ENCODE measurements at places on chromosomes 12 and 14.

DNA sequence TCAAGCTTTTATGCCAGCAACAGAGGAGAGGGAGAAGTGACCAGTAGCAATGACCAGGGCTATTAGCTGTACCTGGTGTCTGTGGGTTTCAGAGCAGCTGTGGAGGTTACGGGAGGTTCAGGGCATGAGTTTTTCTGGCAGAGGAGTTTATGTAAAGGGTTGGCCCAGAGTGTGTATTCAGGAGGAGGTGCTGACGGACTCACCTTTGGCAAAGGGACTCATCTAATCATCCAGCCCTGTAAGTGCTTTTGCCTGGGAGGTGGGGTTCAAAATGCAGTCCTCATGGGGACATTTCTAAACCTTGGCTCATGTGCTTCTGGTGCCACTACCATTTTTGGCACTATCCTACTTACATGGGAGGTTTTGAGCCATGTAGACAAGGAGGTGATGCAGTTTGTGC lies 95.3 kb downstream of the DAD1 start:
- no peak for DNase-seq

- no peak for DNase-seq
These were observed 3.5 kb downstream of the CLEC9A start for GRCh38 chr12:10033783-10034545.

- no peak for DNase-seq
These were observed 155.2 kb downstream of the STXBP6 start for GRCh38 chr14:24894583-24895242.

- DNase-seq: no peak
These were observed 1.9 kb downstream of the CARMIL3 start for GRCh38 chr14:24053548-24054323.
